Thoracic aorta endothelial cell (primary cell): ENCODE measurements at places on chromosomes 1 and 21. TPM values are rescaled to one million over a fixed set of nuclear protein-coding genes. Genes with fewer than 3 reads are reported as not detected.

Gene SPRR2F
- total RNA-seq = not detected in 2 replicates

Gene HPDL
- 4.7 and 9.7 TPM in 2 replicates for total RNA-seq

Gene GABRD
- total RNA-seq = not detected in 2 replicates

Gene OR6N1
- total RNA-seq = not detected in 2 replicates

Gene RNU1-1
- under 0.01 TPM in 2 replicates for total RNA-seq

Gene OPN3
- total RNA-seq = 15.6 and 20.0 TPM in 2 replicates

Gene SAMSN1
- total RNA-seq = 3.6 and 10.8 TPM in 2 replicates

Gene TPTE
- not detected in 2 replicates for total RNA-seq

Gene SPRR5
- not detected in 2 replicates for total RNA-seq

Gene SH2D2A
- total RNA-seq = 0.27 and 0.65 TPM in 2 replicates

Gene HLX
- 13.2 and 20.8 TPM in 2 replicates for total RNA-seq

Gene E2F2
- total RNA-seq = 3.9 and 6.0 TPM in 2 replicates

Gene OLIG2
- not detected in 2 replicates for total RNA-seq

Gene SEMA4A
- 0.80 and 1.0 TPM in 2 replicates for total RNA-seq

Gene OR2T2
- total RNA-seq = not detected in 2 replicates

Gene JAM2
- 1.9 and 2.4 TPM in 2 replicates for total RNA-seq

Gene ALG14
- 1.5 and 2.1 TPM in 2 replicates for total RNA-seq

Gene LIN9
- total RNA-seq = 12.8 and 17.4 TPM in 2 replicates

Gene PEX19
- total RNA-seq = 26.6 and 33.9 TPM in 2 replicates

Gene CPTP
- total RNA-seq = 15.6 and 21.5 TPM in 2 replicates
